ENCODE measurements at places on chromosomes 7 and 10.

DNA sequence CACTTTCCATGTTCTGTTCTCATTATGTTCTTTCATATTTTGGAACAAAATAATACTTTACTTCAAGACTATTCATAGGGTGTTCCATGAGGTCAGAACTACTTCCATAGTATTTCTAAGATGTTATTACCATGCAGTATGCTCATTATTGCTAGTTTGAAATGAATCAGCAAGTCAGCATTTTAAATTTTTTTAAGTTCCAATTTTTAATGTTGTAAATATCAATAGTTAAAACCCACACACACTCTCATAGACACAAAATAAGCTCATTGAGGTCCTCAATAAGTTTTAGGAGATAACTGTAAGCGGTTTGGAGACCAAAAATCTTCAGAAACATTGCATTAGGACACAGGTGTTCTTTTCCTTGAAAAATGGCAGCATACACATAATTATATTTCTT is 550.7 kb downstream of the AUTS2 start:
- no peak for DNase-seq

DNA sequence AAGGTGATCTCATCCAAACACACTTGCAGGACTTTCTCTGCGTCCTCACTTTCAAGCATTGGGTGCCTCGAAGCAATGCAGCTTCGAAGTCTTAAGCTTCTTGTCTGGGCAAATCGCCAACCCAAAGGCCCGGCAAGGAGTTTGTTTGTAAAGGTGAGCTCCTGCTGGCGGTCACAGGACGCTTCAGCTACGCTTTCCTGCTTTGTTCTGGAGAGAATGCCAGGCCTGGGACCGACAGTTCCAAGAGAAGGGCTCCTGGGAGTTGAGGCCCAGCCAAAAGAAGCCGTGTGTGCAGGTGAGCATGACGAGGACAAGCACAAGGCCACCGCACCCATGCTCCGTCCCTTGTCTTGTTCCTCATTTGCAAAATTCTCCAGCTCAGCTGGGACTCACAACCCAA is 106.6 kb upstream of the DOCK1 start:
- no peak for DNase-seq

DNA sequence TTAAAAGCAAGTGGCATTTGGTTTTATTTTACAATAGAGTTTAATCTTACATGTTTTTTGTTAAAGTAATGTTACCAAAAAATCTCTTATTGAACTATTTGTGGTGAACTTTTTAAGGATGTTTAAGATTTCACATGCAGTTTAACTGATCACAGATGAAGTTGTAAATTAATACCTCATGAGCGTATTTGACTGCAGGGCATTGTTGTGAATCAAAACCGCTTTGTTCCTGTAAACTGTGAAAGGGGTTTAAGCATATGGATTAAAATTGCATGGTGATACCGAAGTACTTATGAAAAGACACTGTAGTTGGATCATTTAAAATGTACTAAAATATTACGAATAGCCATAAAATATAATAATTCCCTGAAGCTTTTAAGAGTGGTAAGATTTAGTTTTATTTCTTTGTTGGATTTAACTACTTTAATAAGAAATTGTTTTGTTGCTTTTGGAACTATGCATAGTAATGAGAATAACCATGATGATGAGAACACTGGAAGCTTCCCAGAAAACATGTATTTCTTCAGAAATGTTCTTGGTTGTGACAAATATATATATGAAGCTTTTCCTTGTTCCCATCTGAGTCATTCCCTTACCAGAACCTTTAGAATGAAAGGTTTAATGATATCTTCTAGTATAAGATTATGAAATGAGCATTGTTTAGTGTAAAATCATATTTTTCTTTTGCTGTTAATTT is 131.3 kb downstream of the ADK start:
- DNase-seq, result no peak

DNA sequence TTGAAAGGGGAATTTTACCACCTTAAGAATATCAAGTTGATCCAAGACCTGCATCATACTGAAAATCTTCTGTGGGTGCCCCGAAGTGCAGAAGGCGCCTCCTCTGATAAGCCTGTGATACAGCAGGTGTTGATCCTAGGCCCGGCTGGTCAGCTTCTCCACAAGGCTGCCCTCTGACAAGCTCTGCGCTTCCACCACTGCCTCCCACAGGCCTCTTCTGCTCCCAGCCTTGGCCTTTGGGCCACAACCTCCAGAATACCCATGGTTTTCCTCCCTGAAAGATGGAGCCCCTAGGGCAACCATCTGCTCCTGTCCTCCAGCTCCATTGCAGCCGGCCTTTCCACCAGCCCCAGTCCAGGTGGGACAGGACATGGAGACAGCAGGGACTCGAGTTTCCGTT is 5.6 kb upstream of the OGDHL start:
- DNase-seq, result no peak

- DNase-seq, result no peak
Measured at GRCh38 chr10:24501056-24501711, 222.5 kb downstream of the ARHGAP21 start.

- no peak for DNase-seq
Measured at GRCh38 chr10:36531621-36532020, 593.8 kb upstream of the ANKRD30A start.

- no peak for DNase-seq
Measured at GRCh38 chr7:2510909-2511768, 8.4 kb upstream of the LFNG start.

- no peak for DNase-seq
Measured at GRCh38 chr10:34507217-34507616, 307.9 kb downstream of the PARD3 start.

- no peak for DNase-seq
Measured at GRCh38 chr7:75734586-75735458, 3.9 kb downstream of the HIP1 start.

DNA sequence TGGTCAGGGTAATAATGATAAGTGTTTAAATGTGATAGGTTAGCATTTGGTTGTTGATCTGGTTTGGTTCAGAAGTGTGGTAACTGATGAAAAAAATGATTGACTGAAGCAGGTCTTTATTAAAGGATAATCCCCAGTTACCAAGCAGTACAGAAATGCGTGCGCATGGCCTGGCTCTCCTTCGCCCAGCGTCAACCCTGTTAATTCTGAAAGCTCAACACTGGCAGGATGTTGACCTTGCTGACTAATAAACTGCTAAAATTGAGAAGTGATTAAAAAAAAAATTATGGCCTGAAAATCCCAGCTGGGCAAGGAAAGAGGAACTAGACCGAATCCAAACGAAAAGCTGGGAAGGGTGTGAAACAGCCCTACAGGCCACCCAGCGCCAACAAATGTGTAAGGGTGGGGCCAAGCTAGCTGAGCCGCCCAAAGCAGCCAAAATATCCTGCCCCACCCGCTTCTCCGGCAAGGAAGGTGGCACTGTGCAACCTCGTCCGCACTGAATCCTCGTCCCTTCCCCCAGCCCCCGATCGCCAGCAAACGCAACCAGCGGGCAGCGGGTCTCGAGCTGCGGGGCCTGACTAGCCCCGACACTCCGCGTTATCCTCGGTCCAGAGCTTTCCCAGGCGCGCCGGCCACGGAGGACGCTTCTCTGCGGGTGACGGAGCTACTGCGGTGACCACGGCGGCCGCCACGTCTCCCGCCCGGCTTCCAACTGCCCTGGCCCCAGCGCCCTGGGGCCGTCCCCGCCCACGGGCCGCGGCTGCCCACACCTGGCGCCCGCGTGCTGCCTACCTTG is 561 bp downstream of the SHTN1 start:
- no peak for DNase-seq

- DNase-seq, result no peak
Measured at GRCh38 chr7:127207230-127207629, 45.5 kb downstream of the GRM8 start.

DNA sequence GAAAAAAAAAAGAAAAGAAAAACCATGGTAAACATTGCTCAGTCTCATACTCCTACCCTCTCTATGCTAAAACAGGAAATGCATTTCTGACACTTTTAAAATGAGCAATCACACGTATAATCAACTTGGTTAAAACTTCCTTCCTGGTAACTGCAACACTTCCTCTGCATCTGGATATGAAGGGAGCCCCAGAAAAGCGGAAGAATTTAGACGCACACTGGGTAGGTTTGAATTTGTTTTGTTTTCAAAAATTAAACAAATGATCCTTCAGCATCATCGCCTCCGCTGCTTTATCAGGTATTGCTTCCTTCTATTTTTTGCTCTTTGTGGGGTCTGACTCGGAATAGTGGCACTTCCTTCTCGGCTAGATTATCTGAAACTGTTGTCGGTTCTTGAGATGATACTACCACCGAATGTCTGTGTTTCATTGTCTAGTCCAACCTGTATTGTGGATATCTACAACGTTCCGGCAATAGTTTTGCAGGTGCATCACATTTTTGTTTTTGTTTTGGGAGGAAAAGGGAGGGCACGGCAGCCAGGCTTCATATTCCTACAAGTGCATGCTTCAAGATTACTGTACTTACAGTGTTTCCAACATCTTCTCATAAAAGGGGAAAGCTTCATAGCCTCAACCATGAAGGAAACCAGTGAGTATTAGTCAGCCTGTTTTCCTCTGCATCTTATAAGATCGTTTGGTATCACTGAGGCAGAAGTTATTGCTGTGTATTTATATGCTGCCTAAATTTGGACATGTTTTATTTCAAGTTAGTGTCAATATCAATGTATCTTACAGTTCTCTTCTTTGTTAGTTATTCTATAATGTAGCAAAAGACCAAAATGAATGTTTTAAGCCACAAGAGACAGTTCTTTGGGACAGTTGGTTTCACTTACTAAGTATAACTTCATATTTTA is at the start of gene PIK3CG:
Gene PIK3CG, plus strand, starts transcription at position 153 of the 912 bp plus-strand sequence. CDS start 2,280 bp downstream, outside the sequence.
- DNase-seq, result no peak

DNA sequence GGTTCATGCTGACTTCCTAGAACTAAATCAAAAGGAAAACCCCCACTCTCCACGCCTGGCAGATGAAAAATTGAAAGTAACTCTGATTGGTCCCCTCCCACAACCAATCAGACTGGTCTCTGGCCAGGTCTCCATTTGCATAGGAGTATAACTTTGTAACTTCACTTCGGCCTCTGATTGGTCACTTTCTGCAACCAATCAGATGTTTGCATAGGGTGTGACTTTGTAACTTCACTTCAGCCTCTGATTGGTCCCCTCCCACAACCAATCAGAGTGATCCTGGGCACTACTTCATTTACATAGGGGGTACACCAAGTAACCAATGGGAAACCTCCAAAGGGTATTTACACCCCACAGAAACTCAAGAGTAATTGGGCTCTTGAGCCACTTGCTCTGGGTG is 306.6 kb upstream of the PFKP start:
- DNase-seq, result no peak

GRCh38 chr7:157292770-157293412 is 43.9 kb upstream of the DNAJB6 start:
- DNase-seq, result no peak

DNA sequence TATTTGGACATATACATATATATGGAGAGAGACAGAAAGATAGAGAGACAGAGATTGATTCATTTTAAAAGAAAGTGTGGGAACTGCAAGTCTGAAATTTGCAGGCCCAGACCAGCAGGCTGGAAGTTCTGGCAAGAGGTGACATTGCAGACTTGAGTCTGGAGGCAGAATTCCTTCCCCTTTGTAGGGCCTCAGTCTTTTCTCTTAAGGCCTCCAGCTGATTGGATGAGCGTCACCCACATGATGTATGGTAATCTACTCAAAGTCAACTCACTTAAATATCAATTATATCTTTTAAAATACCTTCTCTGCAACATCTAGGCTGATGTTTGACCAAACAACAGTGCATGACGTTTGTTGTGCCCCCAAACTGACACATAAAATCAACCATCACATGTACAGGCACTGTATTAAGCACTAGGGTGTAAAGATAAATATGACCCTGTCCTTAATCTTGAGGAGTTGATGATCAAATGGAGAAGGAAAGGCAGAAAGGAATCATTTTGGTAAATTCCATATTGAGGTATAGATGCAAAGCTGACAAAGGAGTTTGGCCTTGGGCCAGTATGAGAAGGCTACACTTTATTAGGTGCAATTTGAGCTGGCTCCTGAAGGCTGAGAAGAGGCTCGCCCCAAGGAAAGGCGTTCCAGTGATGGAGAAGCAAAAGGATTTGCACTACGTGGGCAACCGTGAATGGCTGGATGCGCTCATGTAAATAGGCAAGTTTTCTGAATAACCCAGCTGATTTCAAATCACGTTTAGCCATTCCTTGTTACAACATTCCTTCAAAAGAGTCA is 52.6 kb downstream of the BPGM start:
- no peak for DNase-seq

DNA sequence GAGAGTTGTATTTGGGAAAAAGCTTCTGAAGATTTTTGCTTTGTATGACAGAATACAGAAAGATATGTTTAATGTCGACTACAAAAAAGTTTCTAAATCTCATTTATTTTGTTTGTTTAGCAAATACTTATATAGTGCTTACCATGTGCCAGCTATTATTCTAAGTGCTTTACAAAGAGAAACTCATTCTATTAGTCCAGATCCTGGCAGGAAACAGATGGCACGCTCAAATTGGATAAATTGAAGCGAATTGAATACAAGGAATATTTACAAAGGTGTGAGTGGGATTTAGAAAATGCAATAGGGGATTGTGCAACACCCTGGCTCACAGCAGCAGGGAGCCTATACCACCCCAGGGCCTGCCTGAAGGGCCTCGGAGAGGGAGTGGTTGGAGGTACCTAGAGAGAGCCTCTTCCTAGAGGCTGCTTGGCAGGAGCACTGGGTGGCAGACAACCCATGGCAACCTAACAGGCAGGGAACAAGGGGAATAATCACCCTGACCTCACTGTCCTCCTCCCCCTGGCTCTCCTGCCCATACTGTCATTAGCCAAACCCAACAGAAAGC is 27.6 kb upstream of the FAM204A start:
- DNase-seq, result no peak

GRCh38 chr7:73828972-73829371 is 1.8 kb upstream of the CLDN4 start:
- DNase-seq, result no peak

DNA sequence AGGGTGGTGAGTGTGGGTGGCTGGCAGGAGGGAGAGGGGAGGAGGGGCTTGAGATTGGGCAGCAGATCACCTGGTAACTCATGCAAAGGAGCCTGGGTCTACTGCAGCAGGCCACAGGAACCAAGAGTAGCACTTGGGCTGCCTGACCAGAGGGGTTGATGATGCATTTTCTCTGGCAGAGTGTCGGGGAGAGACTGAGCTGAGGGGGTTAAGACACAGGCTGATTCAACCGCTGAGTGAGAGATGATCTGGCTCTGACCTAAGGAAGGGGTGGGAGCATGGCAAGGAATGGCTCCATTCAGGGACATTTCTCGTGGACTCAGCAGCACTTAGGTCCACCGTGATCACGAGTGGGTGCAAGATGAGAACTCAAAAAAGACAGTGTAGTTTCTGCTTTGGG is 115.5 kb upstream of the STK17A start:
- no peak for DNase-seq

GRCh38 chr10:55287346-55287745 is 486.3 kb upstream of the PCDH15 start:
- no peak for DNase-seq

All from stimulated activated CD8-positive, alpha-beta memory T cell treated with anti-CD3 and anti-CD28 coated beads, Interleukin-7, amount 100 ng/mL, for 1 hour (primary cell).